ENCODE measurements at places on chromosomes 2 and 18.

DNA sequence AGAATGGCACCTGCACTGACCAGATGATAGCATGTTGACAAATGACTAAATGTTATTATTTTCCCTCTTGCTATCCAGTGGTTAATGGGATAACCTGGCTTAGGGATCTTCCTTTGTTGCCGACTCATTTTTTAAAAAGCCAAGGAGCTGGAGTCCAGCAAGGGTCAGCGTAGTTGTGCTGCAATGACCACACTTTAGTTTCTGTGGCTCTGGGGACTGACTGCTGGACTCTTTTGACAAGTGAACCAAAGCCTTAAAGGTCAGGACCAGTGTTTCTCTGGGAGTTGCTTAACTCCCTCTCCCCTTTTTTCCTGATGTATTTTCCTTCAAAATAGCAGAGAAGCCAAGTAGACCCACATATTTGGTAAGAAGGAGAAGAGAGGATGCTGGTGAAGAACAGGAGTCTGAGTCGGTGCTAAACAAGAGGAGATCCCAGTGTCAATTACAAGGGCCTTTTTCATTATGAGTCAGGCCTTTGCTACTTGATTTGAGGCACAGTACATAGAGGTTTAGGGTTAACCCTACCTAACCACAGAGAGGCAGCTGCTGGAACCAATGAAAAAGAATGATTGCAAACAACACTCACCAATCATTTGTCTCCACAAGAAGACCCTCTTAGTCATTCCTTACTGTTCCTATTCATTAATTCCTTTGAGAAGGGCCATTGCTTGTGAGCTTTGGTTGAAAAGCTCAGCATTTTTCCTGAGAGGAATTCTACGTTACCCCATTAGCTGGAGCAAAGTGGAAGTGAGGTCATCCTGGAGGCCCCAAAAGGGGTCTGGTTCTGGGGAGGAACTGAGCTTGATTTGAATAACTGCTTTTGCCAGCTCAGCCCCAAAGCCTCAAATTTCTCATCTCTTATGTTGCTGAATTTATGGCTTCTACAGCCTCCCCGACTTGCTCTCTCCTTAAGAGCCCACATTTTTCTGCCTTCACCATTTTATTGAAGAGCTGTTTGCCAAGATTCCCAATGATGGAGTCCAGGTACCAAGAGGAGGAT is 137.6 kb upstream of the HNMT start:
- no peak for DNase-seq

DNA sequence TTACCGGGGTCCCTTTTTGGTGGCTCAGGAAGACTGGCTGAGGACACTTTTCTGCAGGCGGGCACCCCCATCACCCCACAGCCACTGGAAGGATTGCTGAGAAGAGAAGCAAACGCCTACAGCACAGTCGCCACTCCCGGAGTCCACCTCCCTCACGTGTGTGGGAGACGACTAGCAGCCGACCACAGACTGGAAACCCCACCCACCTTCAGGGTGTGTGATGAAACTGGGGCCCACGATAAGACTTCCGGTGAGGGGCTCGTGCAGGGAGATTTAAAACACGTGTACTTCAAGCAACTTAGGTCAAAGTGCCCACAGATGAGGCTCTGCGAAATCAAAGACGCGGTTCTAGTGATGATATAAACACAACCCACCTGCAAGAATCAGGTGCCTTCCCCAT is 26.3 kb downstream of the MBP start:
- DNase-seq, result peak; percentile 94

- no peak for DNase-seq
Measured at GRCh38 chr18:11163665-11164064, 14.3 kb upstream of the PIEZO2 start.

DNA sequence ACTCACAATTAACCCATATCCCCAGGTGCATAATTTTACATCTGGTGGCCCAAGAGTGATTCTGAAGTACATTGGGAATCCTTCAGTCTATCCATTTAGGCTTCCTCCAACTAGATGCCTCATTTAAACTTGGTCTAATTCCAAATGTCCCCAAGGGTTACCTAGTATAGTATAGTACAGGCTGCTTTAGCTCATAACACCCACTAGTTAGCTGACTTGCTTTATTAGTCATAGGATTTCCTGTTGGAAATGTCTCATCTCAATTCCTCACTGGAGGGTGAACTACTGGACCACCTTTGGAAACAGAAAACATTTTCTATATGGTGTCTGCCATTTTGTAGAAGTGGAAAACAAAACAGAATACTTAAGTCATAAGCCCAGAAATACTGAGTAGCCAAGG is 202.5 kb upstream of the SESTD1 start:
- DNase-seq, result no peak

DNA sequence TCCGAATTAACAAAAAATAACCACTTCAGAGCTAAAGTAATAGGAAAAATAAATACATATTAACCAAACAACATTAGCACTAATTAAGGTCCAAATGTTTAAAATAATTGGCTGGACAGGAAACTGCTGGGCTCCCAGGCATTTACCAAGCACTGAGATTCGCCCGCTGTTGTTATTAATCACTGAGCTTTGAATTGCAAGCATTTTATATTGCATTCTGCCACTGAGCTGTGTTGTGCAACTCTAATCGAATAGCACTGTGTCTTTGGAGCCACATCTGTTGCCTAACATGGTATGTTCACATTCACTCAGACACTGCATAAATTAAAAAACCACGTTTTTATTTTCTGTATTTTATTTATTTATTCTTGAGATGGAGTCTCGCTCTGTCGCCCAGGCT is 88.9 kb downstream of the SOWAHC start:
- DNase-seq, result no peak

DNA sequence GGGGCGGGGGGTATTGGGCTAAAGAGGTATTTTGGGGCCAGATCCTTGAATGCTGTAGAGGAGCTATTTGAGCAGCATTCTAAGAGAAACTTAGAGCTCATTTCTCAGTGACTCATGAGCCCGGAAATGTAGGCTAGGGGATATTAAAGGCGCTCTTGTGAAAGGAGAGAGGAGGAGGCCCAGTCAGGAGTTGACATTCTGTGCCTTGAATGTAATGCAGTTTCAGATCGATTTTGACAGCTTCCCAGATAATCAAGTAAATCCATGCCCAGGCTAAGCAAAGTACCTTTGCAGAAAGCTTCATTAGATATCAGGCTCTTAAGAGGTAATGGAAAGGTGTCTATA is 1.5 kb downstream of the CAB39 start:
- DNase-seq, result peak; percentile 38

GRCh38 chr2:64348386-64349130 is 105.4 kb upstream of the LGALSL start:
- no peak for DNase-seq

- DNase-seq, result no peak
Measured at GRCh38 chr2:118971245-118972122, 29.5 kb downstream of the MARCO start.

Measured in CD4-positive, CD25-positive, alpha-beta regulatory T cell (primary cell).